ENCODE measurements at places on chromosomes 5 and 9.

GRCh38 chr5:73522989-73523388 is 24.7 kb downstream of the BTF3 start:
- no peak for DNase-seq

- no peak for DNase-seq
These were observed 299.1 kb upstream of the TYRP1 start for GRCh38 chr9:12394105-12394504.

DNA sequence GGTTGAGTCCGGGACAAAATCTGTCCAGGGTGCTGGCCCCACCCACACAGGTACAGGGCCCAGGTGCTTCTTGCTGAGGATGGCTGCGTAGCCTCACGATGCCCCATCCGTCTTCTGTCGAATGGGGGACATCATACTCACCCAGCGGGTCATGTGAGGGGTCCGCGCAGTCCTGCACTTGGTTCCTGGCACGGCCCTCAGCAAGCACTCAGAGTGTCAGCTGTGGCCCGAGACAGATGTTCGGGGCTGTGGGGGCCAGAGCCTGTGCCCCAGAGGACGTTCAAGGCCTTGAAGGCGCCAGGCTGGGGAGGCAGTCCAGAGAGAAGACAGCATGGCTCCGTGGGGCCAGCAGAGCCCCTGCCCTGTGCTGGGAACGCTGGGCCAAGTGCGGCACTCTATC is 27.8 kb downstream of the NR5A1 start:
- DNase-seq = no peak

DNA sequence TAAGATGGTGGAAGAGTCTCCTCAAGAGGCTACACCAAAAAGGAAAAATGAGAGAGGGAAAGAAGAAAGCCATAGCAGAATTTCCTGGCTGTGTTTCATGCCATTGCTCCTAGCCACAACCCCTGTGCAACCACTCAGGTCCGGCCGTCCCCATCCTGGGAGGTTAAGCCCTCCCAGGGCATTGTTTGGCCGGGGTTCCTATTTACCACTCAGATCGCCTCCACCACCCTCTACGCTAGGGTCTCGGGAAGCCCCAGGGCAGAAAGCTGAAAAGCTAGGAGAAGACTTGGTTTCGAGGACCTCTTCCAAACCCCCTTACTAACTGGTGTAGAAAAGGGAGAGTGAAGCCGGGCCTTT is 715 bp downstream of the RC3H2 start:
- DNase-seq = peak; percentile 34
